CD4-positive, alpha-beta T cell treated with Interferon gamma for 1 hour (primary cell): ENCODE measurements at places on chromosomes 5 and 9.

DNA sequence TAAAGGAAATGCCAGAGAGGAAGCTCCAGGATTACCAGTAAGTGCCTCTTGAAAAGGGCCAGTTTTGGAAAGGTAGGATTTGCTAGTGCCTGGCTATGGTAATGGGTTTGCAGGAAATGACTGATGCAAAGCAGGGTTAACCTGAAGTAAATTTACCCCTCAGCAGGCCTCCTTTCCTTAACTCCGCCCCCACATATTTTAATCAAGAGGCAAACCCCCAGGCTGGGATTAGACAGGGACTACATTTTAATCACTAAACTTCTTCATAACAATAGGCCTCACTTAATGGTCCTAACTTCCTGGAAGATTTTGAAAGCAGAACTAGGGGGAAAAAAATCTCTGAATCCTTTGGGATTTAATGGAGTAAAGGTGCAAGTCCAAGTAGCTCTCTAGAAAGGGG lies 10.2 kb upstream of the SLC1A3 start:
- no peak for DNase-seq

DNA sequence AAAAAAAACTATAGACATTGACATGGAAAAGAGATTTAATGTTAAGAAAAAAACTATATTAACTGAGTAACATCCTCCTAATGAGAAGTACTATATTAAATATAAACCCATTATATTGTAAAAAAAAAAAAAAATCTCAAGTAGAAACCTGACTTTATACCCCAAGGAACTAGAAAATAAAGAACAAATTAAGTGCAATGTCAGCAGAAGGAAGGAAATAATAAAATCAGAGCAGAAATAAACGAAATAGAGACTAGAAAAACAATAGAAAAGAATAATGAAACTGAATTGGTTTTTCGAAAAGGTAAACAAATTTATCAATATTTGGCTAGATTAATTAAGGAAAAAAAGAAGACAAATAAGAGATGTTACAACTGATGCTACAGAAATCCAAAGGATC lies 329.1 kb upstream of the ZNF608 start:
- DNase-seq: no peak

- DNase-seq: no peak
Measured at GRCh38 chr9:137286975-137287383, 9.5 kb downstream of the TOR4A start.

- peak; percentile 20 for DNase-seq
Measured at GRCh38 chr9:76359365-76359764, 34.9 kb downstream of the RFK start.

- DNase-seq: no peak
Measured at GRCh38 chr9:133572821-133573361, 36.3 kb downstream of the FAM163B start.

GRCh38 chr5:58462623-58463230 lies 2.8 kb upstream of the PLK2 start:
- DNase-seq: peak; percentile 5

GRCh38 chr5:131266370-131267060 lies 2.7 kb downstream of the CDC42SE2 start:
- peak; percentile 61 for DNase-seq

GRCh38 chr9:27429436-27429835 lies 94.7 kb upstream of the IFNK start:
- no peak for DNase-seq

DNA sequence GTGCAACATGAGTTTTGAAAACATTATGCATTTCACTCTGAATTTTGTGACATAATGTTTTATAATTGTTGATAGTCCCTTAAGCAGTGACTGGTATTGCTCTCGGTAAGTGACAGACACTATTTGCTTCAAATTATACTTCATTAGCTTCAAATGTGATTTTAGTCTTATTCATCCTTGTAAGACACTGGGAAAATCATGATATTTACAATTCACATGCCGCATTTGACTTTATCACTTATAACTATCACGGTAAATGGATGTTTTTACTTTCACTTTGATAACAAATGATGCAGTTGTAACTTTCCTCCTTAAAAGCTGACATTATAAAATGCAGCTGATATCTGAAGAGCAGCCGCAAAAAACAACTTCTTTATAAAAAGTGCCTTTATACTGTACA lies 44.1 kb upstream of the ITGA2 start:
- DNase-seq: no peak

DNA sequence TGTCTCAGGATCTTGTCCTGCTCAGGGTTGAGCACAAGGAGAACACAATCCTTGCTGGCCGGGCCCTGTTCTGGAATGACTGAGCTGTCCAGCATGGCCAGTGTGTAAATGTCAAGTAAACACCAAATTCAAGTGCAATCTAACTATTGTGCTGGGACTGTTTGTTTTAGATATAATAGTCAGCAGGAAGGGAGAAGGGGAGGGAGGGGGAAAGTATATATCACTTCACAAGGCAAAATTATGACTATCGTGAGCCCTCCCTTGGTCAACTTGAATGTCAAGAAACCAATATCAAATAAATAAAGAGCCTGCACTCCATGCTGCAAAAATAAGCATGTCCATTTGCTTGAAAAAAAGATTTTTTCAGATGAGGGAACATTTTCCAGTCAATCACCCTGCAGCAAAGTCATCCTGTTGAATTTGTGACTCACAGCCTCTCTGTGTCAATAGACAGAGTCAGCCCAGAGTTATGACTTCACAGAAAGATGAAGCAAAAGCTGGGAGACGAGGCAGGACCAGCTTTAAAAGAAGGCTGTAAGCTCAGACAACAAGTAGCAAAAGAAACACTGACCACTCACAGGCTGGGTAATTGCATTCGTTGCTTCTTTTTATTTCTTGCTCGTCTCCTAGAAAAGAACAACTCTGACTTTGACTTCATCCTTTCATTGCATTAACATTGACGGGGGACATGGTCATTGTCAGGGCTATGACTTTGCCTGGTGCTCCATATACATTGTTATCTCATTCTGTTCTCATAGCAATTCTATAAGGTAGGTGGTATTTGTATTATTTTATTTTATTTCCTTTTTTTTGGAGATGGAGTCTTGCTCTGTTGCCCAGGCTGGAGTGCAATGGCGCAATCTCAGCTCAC lies 15.3 kb upstream of the KLF4 start:
- no peak for DNase-seq

DNA sequence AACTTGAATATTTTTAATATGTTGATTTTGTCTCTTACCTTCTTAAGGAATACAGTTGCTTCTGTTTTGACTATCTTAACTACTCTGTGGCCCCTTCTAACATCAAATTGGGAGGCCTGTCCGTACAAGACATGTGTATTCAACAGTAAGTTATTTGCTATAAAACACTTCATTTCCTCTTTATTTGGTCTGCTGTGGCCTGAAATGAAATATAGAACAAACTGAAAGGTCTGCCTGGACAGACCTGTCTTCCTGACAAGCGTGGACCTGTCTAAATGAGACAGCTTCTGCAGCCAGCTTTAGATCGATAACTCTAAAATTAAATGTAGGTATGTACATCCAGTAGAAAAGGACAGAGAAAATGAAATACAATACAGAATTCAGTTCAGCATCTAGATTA lies 2.2 kb upstream of the LPAR1 start:
- no peak for DNase-seq

GRCh38 chr5:135995976-135996375 lies 32.8 kb upstream of the TGFBI start:
- DNase-seq: no peak

DNA sequence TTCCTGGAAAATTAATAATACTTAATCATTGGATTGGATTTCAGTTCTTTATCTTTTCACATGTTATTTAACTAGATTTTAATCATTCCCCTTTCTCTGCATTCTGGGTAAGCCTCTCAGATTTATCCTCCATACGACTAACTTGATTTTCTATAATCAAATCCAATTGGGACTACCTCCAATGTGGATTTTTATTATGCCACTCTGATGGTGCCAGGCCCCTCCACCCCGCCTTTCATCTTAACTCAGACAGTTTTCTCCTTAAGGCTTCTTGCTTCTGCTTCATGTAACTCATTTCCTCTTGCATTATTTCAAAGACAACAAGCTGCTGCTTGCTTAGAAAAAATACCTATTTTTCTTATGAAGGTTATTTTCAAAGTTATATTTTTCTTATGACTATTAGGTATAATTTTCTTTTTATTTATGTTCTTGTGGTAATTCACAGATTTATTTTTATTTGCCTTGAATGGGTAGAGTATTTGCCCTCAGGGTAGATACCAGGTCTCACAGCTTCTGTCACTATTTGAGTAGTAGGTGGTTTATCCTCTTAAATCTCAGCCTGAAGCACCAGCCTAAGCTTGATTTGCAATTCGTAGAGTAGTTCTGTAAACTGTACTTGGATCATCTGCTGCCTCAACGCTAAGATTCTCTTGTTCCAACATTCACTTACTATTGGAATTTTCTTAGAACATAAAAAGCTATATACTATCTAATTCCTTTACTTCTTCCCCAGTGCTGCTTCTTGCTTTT lies 659.0 kb upstream of the ARRDC3 start:
- DNase-seq: no peak

DNA sequence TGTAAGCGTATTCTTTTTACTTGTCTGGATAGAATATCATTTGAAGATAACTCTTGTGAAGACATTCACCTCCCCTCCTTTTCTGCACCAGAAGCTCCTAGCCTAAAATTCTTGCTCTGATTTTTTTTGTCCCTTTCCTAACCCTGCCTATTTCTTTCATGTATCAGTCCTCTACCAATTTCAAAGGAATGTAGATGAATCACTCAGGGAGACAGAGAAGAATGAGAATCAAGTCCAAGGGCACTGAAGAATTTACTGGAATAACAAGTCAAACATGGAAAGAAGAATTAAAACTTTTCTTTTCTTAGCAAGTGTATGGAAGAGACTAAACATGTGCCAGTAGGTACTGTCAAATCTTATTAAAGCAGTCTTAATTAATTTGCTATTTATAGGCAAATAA lies 618.7 kb downstream of the DNAH5 start:
- DNase-seq: no peak

GRCh38 chr5:84218546-84218945 lies 166.1 kb downstream of the EDIL3 start:
- no peak for DNase-seq

DNA sequence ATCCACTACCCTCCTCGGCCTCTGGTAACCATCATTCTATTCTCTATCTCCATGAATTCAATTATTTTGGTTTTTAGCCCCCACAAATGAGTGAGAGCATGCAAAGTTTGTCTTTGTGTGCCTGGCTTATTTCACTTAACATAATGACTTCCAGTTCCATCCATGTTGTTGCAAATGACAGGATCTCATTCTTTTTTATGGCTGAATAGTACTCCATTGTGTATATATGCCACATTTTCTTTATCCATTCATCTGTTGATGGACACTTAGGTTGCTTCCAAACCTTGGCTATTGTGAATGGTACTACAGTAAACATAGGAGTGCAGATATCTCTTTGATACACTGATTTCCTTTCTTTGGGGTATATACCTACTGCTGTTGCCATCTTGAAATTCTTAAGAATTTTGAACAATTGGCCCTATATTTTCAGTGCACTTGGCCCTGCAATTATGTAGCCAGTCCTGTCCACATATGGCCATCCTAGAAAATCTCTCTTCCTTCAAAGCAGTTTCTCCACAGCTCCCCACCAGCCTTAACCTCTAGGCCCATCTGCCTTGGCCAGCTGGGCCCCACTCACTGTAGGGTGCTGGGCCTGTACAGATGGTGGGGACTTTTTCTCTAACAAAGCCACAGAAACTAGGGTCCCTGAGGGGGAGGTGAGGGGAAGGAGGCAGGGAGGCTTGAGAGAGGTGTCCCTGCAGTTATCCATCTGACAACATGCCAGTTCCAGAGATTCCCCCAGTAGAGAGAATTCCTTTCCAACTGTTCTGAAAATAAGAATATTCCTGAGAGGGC lies 81.9 kb upstream of the LHFPL2 start:
- DNase-seq: no peak

DNA sequence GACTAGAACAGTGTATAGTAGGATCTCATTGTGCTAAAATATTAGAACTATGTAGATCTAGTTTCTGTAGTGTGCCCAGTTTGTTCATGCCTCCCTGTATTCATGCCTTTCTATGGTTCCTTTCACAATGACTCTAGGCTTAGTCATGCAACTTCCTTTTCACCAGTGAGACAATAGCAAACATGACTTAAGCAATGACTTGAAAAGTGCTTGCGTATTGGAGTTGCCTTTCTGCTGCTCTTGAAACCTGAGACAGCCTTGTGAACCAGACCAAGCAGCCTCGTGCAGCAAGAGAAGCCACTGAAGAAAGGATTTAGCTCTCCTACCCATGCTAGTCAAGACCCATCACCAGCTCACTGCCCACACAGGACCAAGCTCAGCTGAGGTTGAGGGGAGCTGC lies 294.5 kb upstream of the TAS2R1 start:
- no peak for DNase-seq

DNA sequence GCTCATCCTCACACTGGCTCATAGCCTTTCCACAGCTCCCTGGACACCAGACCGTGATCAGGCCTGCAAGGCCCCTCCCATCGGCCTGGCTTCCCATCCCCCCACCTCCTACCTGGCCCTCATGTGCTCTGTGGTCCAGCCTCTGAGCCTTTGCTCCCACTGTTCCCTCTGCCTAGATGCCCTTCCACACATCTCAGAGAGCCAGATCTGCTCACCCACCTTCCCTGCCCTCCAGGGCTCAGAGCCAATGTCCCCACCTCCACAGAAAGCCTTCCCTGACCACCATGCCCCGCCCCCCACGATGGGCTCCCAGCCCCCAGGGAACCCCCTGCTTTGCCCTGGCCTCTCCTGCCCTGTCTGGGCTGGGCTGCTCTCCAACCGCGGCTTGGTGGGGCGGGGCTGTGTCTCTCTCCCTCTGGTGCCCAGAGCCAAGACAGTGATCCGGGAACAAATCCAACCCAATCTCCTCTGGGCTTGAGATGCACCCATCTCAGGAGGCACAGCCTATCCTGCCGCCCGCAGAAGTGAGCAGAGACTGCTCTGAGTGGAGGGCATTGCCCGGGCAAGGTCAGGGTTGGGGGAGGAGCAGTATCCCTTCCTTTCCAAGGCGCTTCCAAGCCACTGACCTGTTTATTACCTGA lies 1.6 kb downstream of the NINJ1 start:
- DNase-seq: no peak
